ENCODE measurements at places on chromosomes 13 and 19. TPM values are rescaled to one million over a fixed set of nuclear protein-coding genes. Genes with fewer than 3 reads are reported as not detected.

DNA sequence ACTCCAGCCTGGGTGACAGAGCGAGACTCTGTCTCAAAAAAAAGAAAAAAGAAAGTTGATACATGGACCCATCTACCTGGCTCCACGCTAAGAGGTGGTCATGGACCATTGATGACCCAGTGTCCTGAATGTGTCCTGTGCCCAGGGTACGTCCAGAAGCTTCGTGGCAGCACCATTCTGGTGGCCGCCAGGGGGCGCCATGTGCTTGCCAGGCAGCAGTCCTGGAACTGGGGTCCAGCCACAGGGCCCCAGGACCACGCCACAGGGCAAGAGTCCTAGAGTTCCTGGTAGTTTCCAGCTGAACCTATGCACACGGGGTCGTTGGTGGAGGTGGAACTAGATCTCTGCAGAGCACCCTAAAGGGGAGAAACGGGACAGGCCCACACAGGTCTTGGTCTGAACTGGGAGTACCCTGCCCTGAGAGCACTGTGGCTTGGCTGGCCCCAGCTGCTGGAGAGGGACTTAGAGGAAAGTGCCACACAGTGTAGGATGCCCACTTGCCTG lies 19.9 kb upstream of the FBXO27 start:
- DNase-seq, result no peak

GRCh38 chr19:21483589-21484170 lies 21.7 kb upstream of the ZNF429 start:
- no peak for DNase-seq

The IGFL1 gene
- not detected for total RNA-seq

The RASIP1 gene
- 6.9 TPM for total RNA-seq

Data from epithelial cell of proximal tubule (primary cell).